ENCODE measurements at places on chromosomes 16 and 17.
A peak's percentile ranks its signal among the peaks of the same experiment; 100 is the strongest.

DNA sequence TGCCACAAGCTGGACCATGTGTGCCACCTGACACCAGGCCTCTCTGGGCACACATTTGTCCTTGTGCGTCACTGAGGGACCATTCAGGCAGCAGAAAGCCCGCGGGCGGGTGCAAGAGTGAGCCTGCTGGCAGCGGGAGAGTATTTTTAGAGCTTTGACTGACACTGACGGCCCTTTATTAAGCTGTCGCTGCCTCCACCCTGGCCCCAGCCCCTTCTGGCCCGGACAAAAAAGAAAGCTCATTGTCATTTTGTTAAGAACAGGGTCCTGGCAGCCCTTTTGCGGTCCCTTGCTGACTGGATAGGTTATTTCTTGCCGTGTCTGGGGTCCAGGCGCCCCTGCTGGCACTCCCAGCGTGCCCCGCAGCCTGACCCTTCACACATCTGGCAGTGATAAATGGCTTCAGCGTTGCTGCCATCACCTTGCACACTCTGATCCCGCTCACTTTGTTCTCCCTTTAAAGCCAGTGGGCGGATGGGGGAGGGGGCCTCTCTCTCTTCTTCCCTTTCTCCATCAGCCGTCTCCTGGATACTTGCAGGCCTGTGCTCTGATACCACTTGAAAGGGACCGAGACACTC, 78.4 kb upstream of the NKD1 start:
- no peak for DNase-seq

DNA sequence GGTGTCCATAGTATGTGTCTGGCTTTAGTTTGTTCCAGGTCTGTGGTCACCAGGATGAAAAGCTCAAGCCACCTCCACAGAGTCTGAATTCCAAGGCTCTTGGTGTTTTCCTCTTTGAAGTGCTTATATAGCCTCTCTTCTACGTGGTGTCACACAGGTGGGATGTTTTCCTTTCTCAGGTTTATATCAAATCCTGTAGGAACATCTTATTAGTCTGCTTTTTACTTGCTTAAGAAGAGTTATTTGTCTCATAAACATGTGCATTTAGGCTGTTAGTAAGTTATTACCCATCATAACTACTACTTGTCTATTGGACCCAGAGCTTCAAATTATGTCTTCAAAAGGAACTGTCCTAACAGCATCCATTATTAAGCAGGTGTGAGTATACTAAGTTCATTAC, at the start of gene KRT39:
Gene KRT39 (minus strand): TSS at position 101 of the 400 bp plus-strand sequence. CDS start 92 bp downstream, at position 9.
- DNase-seq: no peak

GRCh38 chr17:21077281-21077680, 34.5 kb upstream of the USP22 start:
- no peak for DNase-seq

DNA sequence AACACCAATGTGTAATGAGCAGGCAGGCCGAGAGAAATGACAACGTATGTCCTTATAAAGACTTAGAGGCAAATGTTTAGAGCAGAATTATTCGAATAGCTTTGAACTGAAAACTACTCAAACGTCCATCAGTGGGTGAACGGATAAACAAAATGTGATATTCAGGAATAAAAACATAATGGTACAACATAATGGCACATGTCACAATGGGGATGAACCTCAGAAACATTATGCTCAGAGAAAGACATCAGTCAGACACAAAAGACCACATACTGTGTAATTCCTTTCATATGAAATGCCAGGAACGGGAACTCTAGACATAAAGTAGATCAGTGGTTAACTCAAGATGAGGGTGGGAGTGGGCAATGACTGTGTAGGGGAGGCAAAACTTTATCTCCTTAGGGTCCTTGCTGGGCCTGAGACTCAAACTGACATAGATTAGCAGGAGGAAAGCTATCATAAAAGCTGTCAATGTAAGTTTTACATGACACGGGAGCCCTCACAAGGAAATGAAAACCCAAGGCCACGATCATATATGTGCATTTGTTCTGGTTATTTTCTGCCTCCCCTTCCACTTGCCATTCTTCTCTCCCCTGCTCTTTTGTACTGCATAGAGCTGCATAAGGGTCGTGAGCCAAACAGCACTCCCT, 14.8 kb upstream of the ARL4D start:
- no peak for DNase-seq

GRCh38 chr16:735982-736453, 4.8 kb downstream of the CIAO3 start:
- no peak for DNase-seq

GRCh38 chr17:75059369-75060345, 12.6 kb downstream of the KCTD2 start:
- DNase-seq: peak; percentile 17

GRCh38 chr16:48538746-48539484, 71.1 kb downstream of the N4BP1 start:
- no peak for DNase-seq

DNA sequence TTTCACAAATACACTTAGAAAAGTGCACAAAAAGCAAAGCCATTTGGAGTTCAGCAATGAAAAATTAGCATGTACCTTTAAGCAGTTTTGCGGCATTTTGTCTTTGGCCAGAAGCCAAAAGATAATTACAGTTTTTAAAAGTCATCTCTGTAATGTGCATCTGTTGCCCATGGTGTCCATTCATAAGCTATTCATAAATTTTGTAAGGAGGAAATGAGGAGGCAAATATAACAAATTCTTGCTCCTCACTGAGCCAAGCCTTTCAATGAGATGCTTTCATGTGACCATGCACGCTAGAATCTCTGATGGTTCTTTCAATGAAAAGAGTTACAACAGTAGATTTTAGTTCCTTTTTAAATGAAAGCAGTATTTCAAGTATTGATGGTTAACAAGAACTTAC, 247.1 kb upstream of the MON1B start:
- DNase-seq: no peak

- peak; percentile 41 for DNase-seq
Measured at GRCh38 chr17:44222112-44222869, 2.8 kb upstream of the UBTF start.

DNA sequence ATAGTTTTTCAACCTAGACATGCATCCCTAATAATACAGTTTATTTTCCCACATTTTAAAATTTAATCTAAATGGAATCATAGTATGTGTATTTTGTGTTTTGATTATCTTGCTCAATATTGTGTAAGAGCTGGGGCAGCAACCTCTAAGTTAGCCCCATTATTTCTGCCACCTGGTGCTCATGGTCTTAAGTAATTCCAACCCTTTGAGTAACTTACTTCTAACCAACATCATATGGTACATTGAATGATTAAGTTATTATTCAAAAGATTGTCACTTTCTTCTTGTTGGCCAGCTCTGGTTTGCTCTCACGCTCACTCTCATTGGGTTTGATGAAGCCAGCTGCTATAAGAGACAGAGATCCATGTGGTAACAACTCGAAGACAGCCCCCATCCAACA, 3.9 kb upstream of the KRTAP4-3 start:
- no peak for DNase-seq

DNA sequence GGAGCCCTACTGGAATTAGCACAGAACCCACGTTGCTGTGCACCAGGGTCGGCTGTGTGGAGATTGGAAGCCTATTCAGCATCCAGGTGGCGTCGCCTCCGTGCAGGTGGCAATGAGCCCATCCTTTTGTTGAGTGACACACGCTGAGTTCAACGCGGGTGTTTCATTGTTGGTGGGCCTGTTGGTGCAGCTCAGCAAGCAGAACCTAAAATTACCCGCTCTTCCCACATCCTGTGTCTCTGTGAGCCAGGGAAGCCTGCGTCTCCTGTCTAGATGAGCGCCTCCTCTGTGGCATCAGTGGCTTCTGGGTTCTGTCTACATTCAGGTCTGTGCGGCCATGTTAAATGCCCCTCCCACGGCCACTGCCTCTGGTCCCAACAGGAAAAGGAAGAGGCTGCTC, 14.5 kb downstream of the CD2BP2 start:
- DNase-seq: no peak

DNA sequence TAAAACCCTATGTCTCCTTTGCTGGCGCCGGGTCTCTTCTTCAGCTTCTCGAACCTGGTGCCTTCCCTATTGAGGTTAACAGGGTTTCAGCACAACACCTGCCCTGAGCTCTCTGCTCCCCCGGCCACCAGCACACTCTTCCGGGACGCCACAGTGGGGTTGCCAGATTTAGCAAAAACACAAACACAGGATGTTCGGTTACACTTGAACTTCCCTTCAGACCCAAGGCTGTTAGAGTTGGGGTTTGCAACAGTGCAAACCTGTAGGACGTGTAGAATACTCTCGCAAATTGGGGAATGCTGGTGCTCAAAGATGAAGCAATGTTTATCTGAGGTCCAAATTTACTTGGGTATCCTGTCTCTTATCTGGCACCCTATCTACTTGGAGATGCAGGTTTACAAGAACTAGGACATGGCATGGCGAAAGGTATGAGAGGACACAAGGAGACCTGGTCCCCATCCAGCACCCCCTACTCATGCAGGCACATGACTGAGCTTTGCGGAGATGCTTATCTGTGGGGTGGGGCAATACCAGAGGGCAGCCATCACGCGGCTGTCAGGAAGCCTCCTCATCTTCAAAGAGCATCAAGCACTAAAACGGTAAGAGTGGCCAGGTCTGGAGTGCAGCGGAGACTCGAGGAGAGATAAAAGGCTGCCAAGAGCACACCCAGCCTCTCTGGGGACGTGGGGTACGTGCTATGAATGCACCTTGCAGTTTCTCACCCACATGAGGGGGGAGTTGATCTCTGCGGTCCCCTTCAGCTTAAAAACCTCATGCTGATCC, 52.8 kb downstream of the SDK2 start:
- peak; percentile 64 for DNase-seq

GRCh38 chr17:30379303-30379902, 676 bp downstream of the CPD start:
- no peak for DNase-seq

GRCh38 chr17:27459433-27459832, 3.2 kb downstream of the KSR1 start:
- DNase-seq: no peak

DNA sequence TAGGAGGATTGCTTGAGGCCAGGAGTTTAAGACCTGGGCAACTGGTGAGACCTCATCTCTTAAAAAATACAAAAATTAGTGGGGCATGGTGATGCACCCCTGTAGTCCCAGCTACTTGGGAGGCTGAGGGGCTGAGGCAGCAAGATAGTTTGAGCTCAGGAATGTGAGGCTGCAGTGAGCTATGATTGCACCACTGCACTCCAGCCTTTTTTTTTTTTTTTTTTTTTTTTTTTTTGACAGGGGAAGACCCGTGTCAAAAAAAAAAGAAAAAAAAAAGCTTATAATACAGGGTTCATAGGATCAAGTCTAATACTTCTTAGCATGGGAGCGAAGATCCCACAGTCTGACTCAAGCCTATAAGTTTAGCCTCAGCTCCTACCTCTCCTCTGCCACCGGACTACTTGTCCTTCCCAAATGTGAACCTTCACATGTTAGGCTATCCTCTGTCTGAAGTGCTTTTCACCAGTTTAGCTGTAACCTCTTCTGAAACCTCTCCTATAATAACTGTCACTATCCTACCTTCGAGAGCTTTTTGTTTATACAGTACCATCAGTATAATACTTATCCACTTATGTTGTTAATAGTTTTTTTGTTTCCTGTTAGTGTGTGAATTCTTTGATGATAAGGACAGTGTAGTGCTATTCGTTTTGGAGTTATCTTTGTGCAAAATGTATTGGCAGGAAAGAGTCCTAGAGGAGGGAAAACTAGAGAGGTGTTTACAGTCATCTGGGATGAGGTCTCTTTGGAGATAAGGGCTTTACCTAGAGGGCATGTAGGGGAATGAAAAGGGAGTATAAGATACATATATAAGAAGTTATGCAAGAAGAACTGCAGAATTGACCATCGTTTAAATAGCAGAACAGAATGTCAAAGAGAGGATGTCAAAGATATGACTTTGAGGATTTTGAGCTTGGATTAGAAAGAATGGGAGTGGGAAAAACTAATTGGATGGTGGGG, 15.5 kb downstream of the CPD start:
- DNase-seq: no peak

DNA sequence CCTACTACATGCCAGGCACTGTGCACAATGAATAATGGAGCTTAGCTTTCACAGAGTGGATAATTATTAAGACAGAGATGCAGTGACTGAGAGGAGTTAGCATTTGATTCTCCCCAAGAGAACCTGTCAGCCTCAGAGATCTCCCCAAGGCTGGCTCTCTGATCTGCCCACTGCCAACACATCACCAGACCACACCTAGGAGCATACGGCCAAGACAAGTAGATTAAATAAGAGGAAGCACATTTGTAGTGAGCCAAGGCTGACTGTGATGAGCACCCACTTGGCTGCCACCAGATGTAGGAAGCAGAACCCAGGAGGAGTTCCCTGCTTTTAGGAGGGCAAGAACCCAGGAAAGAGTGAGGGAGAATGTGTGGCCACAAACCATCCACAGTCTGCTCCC, 130.1 kb downstream of the SPACA3 start:
- no peak for DNase-seq

DNA sequence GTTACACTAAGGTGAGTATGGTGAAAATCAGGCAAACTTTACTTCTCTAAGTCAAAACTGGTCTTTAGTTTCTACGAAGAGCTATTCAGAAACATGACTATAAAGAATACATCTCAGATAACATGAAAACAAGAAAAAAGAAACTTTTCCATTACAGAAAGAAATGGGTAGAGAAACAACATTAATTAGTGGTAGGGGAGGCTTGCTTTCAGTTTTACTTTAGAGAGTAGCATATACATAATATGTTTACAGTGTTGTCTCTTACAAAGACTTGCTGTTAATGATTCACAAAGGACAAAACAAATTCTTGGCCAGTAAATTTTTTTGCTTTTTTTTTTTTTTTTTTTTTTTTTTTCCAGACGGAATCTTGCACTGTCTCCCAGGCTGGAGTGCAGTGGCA, 34.2 kb downstream of the CRLF3 start:
- no peak for DNase-seq

DNA sequence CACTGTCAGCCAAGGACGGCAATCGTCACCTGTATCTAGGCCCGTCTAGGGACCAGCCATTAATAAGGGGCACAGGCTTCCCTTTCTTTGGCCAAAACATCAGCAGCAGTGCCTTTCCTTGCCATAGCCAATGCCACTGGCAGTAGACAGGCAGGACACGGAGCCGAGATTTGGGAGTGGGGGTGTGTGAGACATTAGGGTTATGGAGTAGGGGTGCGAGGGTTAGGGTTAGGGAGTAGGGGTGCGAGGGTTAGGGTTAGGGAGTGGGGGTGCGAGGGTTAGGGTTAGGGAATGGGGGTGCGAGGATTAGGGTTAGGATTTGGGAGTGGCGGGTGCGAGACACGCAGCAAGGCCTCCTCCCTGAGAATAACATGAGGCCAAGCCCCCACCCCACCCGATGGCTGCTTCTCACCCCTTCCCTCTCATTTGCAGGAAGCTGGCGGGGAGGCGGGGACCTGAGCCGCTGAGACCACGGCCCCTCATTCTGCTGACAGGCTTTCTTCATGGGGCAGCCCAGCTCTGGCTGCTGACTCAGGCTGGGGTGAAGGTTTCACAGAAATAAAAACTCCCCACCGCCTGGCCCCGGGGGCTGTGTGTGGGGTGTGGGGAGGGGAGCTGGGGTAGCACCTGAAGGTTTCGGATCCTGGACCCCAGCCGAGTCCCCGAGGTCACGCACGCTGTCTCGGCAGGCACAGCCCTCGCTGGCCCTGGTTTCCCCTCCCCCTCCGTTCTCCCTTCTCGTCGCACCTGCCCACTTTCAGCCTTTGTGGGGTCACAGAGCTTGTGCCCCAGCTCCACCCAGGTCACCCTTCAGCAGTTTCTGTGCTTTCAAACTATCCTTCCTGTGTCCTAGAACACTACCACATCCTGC, 93.8 kb downstream of the PGS1 start:
- no peak for DNase-seq

- DNase-seq: no peak
Measured at GRCh38 chr16:1150511-1150982, 2.4 kb upstream of the CACNA1H start.

- peak; percentile 25 for DNase-seq
Measured at GRCh38 chr16:68265078-68265920, 973 bp downstream of the SLC7A6 start.
